ENCODE measurements at places on chromosomes 16 and 17.

DNA sequence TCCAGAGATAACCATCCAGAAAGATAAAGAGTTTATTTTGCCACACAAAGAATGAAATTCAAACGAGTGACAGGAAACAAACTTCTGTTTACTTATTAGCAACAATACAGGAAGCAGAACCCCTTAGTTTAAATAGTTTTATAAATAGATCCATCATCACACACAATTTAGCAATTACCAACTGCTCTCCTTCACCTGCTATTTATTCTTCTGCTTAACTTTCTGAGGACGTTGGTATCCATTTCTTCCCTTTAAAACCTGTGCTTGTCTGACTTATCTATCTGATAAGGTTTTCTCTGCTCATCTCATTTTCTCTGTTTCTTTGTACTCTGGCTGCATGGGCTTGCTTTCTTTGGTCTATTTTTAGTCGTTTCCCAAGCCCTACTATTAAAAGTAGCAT, 4.3 kb upstream of the ADAMTS18 start:
- DNase-seq: no peak

GRCh38 chr16:74201576-74201975, 95.0 kb upstream of the PSMD7 start:
- peak; percentile 86 for DNase-seq

GRCh38 chr16:4409081-4409932, 7.1 kb downstream of the CORO7 start:
- DNase-seq: no peak

DNA sequence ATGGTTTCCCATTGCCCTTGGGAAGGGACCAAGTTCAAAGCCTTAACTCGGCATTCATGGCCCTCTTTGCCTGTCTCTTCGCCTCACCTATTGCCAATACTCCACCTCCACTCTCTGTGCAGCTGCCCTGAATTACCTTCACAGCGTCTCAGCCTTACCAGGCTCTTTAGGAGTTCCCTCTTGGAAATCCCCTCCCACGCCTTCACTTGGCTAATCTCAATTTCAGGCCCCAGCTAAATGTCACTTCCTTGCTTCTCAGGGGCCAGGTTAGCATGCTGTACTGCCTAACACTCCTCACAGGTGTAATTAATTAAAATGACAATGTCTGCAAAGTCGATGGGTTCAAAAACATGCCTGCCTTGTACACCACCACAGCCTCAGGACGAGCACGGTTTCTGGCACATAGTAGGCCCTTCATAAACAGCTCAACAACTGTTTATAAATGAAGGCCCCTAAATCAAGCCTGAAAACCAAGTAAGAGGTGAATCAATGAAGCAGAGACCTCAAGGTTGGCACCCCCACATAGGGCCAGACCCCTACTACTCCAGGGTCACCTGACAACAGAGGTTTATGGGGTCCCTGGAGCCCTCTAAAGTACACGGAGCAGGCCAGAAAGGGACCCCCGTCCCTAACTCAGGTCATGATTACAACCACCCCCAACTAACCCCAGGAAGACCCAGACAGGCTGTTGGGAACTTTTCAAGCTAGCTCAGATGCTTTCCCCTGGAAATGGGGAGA, 11.2 kb upstream of the EEF2K start:
- DNase-seq: no peak

DNA sequence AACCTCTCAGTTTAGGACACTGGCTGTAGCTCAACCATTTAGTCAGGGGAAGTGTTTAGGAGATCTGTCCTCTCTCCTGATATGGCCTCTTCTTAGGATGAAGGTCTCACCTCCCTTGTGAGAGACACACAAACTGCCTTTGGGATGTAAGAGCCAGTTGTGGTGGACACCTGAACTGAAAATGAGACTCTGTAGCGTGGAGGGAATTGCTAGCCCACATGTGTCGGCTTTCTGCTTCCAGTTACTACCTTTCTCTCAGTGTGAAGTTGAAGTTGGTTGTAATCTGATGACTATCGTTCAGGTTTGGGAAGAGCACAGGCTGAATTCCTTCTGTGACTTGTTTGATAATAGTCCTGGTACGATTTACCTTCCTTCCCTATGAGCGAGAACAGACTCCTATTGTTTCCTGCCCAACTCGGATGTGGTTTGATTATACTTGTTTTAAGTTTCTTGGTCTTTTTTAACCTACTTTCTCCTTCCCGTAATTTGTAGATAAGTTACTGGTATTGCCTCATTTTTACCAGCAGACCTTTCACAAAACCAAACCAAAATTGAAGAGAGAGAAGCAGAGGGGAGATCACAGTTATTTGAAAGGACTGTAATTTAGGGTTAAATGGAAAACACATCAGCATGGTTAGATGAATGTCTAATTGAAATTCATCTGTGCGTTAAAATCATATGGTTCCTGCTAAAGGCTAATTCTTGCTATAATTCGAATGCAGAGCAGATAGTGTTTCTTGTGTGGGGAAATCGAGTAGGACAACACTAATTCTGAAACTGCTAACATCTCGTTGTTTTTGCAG, 43.2 kb downstream of the CLEC16A start:
- no peak for DNase-seq

- DNase-seq: no peak
Observed at GRCh38 chr17:80762076-80762475, 217.4 kb downstream of the RPTOR start.

GRCh38 chr16:88669980-88670379, 7.1 kb upstream of the MVD start:
- DNase-seq: no peak

DNA sequence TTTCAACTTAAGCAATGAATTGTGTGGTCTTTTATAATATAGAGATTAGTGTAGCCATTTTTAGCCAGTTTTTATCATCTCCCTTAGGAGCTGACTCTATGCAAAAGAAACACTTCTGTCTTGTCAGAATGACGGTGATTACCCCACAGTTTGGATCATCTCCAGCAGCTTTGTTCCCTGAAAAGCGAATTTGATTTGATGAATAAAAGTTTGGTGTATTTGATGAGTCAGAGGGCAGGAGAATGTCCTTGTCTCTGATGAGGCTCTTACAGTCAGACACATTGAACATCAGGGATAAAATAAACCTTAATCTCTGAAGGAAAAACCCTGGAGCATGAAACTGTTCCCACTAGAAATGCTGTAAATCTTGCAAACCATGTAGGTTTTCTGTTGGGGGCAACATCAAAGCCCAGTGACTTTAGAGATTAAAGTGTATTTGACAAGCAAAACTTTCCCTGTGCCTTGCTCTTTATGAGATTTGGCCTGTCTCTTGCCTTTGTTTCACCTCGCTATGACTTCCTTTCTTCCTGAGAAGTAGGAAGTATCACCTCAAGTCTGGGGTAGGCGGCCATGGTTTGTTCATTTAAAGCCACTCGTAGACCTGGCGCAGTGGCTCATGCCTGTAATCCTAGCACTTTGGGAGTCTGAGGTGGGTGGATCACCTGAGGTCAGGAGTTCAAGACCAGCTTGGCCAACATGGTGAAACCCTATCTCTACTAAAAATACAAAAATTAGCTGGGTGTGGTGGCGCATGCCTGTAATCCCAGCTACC, 209.3 kb downstream of the FTO start:
- DNase-seq: peak; percentile 94

DNA sequence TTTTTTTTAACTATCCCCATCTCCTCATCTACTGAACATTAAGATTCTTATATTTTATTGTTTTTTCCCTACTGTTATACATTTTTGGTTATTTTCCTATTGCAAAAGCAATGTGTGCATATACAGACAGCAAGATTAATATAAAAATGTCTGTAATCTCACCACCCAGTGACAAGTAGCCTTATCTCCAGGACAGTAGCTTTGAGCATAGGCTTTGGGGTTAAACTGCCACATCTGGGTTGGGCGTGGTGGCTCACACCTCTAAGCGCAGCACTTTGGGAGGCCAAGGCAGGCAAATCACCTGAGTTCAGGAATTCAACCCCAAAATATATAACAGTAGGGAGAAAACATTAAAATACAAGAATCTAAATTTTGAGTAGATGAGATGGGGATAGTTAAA, 27.4 kb upstream of the SSTR2 start:
- no peak for DNase-seq

GRCh38 chr16:51163894-51164566, 13.0 kb upstream of the SALL1 start:
- peak; percentile 68 for DNase-seq

GRCh38 chr17:10623737-10624338, 33.3 kb downstream of the MYH3 start:
- DNase-seq: no peak

GRCh38 chr17:8896087-8896486, 28.6 kb upstream of the PIK3R6 start:
- DNase-seq: no peak

- no peak for DNase-seq
Observed at GRCh38 chr17:50255766-50256635, 18.3 kb upstream of the TMEM92 start.

- DNase-seq: no peak
Observed at GRCh38 chr17:59160157-59161025, 4.8 kb downstream of the PRR11 start.

DNA sequence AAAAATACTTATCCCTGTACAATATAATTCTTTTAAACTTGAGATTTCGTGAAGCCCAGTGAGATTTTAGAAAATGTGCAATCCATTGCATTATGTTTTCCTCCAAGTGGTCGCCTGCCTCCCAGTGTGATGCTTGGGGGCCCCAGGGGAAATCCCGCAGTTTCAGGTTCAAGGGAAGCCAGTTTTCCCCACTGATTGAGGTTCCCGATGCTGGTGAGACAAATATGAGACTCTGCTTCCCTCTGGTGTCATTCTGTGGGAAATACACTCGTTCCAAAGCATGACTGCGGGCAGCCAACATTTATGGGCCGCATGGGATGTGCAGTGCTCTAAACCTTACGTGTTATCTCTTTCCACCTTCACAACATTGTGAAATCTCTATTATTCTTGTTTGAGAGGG, 200.8 kb downstream of the PRKCB start:
- DNase-seq: peak; percentile 24

GRCh38 chr16:75189638-75190245, 17.2 kb downstream of the CTRB2 start:
- no peak for DNase-seq

- DNase-seq: no peak
Observed at GRCh38 chr17:58320570-58321323, 7.8 kb downstream of the TSPOAP1 start.

- DNase-seq: no peak
Observed at GRCh38 chr16:50525716-50526115, 22.5 kb upstream of the NKD1 start.

- DNase-seq: peak; percentile 59
Observed at GRCh38 chr17:55448681-55449080, 27.0 kb upstream of the MMD start.

GRCh38 chr17:63550817-63551639, 751 bp downstream of the DCAF7 start:
- peak; percentile 36 for DNase-seq

GRCh38 chr17:80516171-80516932, 28.3 kb upstream of the RPTOR start:
- no peak for DNase-seq

- no peak for DNase-seq
Observed at GRCh38 chr16:66859397-66860068, 15.3 kb downstream of the CA7 start.

DNA sequence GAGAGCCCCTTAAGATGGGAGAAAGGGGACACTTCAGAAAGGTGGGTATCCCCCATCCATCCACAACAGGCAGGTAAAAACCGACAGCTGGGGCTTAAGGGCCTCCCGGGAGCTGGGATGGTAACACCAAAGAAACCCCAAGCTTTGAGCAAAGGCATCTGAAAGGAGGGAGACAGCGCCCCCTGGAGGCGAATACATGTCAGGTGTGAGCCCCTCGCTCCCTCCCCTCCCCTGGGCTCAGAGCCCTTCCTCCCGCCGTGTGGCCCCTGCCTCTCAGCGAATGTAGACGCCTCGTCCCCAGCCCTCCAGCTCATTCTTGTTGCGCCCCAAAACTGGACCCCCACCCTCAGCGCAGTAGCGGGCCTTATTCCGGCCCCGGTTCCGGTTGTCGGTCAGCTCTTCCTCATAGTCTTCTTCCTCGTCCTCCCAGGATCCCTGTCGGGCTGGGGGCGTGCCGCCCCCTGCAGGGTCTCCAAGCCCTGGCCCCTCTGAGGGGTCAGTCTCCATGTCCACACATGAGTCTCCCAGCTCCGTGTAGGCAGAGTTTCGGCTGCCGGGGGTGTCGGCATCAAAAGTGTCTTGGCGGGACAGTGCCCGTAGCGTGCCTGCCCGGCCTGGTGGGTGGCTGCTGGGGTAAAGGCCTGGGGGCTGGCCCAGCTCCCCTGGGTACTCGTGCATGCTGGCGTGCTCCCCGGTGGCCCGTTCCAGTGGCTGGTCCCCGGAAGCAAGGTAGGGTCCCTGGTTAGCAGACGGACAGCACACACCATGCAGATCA, 9.1 kb upstream of the ARL5C start:
- DNase-seq: peak; percentile 60

- DNase-seq: no peak
Observed at GRCh38 chr17:46814446-46814845, 4.0 kb downstream of the WNT3 start.

GRCh38 chr17:80284631-80285030, 24.0 kb downstream of the RNF213 start:
- DNase-seq: no peak

DNA sequence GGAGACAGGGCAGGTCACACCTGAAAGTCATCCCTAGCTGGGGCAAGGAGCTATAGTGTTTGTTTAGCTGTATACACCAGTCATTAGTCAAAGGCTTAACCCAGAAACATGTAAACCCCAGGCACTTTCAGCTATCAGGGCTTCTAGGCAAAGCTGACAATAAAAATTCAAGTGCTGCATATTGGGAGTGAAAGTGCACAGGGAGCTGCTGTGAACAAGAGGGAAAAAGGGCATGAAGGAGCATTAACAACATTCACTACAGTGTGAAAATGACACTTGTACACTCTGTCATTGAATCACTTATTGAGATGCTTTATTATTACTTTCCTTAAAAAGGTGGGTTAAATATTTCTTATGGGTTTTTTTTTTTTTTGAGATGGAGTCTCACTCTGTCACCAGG, 92.8 kb downstream of the HS3ST3B1 start:
- no peak for DNase-seq

DNA sequence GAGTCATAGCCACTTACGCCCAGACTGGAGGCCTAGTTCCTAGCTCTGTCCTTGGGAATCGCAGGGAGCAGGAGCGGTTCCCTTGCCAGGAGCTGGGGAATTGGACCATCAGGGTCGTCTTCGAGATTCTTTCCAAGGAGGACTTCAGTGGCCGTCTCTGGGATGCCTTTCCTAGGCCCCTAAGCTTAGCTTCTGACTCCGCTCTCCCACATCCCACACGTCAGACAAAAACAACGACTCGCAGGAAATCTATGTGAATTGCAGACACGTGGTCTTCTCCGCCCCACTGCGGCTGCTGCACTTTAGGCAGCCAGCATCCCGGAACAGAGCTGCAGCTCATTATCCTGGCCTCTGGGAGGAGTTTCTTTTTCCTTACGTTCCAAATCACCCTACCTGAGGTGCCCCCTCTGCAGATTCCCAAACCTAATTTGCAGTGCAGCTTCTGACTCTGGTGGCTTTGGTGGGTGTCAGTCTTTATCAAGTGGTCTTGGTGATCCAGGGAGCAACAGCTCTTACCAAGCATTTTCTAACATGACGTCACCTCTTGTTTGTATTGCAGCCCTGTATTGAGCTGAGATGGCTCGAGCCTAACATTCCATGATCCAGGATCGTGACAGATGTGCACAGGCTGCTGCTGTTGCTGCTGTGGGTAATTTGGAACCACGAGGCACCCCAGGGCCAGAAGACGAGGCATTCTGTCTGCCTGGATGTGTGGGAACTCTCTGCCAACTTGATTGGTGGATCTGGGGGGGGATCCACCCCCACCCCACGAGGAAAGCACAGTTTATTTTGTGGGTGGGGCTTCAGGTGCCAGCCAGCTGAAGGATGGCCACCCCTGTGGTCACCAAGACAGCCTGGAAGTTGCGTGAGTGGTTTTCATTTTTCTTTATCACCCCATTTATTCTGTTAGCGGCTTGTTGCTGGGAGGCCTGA, 1.1 kb downstream of the KATNB1 start:
- peak; percentile 72 for DNase-seq
